ENCODE measurements at places on chromosomes 3 and 15.

DNA sequence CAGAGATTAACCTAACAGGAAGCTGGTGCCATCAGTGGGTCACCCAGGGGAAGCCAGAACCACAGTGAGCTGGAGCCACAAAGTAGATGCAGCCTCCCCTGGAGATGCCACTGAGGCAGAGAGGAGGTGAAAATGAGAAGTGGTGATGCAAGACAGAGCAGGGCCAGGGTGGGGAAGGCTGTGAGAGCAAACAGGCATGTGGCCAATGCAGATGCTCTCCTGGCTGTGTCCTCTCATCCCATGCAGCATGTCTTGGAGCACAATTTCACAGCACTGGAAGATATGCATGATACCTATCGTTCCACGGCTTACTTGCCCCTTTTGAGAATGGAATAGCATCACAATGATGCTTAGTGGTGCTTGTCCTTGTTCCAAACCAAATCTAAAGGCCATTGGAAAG is 126.3 kb downstream of the ABHD5 start:
- no peak for DNase-seq

DNA sequence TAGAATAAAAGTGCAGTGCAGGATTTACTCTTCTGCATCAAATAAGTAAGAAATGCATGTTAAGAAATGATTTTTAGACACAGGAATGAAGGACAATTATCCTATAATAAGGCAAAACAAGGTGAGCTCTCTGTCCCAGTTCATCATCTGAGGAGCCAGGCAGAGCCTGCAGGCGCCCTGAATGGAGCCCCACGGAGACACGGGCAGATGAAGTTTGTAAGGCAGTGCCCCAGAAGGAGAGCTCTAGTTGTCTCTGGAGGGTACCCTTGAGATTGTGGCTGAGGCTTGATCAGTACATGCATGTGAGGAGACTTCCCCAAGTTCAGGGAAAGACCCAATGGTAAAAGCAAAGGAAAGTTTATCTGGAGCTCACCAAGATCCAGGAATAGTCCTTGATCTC is 50.3 kb downstream of the ATP10A start:
- no peak for DNase-seq

DNA sequence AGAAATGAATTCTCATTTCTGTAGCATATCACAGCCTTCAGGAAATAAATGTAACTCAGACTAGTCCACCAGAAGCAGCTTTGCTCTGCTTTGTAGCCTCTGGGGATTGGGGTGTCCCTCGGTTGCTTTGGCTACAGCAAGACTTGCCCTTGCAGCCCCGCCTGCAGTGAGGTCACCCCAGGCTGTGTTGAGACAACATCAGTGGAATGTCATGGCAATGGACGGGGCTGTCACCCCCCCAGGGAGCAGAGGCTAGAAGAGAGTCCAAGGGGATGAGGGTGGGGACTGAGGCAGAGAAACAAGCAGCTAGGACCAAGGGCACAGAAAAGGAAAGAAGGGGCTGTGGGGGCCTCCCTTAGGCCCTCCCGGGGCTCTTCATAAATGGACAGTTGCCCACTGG is 854 bp downstream of the CLEC3B start:
- no peak for DNase-seq

DNA sequence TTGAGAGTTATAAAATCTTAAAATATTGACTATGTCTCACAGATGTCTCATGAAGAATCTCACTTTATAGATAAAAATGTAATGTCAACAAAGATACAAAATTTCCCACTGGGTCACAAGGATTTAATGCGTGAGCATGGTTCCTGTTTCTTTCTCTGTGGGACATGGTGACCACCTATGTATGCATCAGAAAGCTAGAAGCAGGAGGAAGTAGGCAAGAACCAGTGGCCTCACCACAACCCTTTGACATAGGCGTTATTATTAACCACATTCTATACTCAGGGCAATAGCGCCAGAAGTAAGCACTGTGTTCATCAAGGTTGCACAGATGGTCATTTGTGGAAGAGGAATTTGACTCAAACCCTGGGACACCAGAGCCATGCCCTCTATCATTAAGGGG is 11.7 kb upstream of the ADAMTS17 start:
- DNase-seq: no peak

GRCh38 chr3:101791778-101792177 is 12.8 kb downstream of the NXPE3 start:
- no peak for DNase-seq

DNA sequence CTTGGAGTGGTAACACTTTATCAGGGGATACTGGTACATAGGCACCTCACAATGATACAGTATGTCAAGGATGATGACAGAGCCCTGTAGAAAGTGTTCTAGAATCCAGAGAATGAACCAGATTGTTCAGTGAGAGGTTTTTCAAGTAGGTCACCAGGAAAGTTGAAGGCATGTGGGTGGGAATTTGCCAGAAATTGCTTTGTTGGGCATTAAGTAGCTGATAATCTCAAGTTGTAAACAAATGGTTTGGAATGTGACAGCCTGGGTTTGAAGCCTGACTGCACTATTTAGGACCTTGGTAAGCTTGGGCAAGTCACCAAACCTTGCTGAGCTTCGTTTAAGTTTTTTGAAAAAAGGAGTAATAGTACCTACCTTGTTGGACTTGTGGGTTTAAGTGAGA is 12.5 kb downstream of the SLC35G2 start:
- DNase-seq: no peak

GRCh38 chr3:174276826-174277225 is 582.3 kb upstream of the NAALADL2 start:
- DNase-seq: no peak

DNA sequence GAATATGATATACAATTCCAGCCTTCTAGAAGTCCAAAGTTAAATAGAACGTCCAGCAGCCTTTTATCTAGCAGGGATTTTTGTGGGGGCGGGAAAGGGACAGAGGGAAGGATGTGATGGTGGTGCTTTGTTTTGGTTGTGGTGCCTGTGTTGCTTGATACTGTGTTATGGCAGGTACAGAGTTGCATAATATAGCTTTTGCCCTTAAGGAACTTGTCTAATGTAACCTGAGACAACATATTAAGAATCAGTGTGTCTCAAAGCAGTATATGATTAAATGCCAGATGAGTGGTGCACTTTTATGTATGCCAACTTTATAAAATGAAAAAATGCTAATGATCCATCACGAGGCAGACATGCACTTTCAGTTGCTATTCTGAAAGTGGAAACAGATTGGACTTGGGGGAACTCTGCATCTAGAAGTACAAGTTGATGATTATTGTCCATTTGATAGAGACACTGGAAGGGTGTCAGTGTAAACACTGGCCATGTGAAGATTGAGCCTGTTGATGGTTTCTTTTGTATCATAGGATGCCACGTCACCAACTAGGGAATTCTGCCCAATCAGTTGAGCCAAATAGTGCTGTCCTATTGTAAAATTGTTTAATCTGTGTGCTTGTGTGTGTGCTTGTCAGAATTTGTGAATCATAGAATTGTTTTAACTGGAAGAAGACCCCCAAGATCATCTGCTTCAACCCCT is 23.0 kb downstream of the NEO1 start:
- DNase-seq: no peak

- no peak for DNase-seq
These were observed 61.6 kb downstream of the ATP1B3 start for GRCh38 chr3:141938011-141938500.

GRCh38 chr15:43974852-43975251 is 148.1 kb downstream of the WDR76 start:
- no peak for DNase-seq

GRCh38 chr3:85790445-85791030 is 831.7 kb downstream of the CADM2 start:
- DNase-seq: no peak

DNA sequence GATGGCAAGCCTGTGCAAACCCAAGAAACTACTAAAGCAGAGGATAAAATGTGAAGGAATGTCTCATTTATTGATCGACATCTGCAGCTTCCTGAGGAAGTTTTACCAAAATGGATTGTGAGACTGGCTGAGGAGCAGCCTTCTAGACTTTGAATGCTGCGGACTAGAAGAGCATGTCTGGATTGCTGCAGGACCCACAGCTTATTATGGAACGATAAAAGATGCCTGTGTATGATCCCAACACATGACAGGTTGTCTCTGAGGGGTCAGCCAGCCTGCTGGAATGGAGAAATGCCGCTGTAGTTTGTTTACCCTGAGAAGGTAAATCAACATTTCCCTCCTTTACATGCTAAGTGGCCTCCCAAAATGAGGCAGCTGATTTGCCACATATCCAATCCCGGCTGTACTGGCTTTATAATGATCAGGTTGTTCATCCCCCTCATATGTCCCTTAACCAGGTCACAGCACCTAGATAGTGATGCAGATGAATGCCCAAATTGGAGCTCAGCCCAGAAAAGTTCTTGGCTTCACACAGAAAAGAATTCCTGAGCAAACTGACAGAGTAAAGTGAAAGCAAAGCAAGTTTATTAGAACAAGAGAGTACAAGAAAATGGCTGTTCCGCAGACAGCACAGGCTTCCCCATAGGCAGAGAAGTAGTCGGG is 63.9 kb downstream of the IL12A start:
- DNase-seq: no peak

DNA sequence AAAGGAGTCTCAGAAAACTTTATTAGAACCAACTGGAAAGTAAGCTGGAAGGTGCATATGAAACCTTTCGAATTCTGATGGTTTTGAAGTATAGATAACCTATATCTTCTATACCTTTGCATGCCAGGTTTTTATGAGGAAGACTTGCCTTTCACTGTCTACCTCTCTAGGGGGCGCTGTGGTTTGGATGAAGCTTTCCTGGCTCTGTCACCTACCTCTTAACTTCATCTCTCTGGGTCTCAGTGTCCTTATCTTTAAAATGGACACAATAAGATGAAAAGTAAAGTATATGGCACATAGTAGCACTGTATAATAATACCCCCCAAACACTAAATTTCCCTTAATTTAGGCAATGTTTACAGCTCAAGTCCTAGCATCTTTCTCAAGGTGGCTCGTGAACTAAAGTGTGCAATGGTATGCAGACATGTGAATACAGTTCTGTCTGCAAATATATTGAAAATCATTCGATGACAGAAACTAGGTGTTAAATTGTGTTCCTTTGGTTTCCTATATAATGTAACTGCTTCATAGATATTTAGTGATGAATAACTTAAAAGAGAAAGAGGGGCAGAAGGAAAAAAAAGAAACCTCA is 314.3 kb downstream of the CHST2 start:
- no peak for DNase-seq

DNA sequence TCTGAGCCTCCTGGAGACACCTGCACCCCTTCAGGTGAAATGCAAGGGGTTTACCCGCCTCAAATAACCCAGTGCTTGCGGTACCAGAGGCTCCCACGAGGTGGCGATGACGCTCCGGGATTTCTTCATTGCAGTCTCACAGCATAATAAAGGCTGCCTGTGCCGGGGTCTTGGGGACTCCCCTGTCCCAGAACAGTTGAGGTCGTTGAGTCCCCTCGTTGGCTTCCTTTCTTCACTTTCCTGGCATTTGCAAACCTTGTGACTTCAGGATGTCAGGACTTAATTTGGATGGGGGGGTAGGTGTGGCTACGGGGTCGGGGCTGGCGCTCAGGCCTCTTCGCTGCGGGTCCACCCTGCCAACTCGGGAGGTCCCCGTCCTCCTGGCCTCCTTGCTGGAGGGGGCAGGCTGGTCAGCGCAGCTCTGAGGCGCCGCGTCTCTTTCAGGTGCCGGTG is 1.3 kb downstream of the GNAT1 start:
- DNase-seq: peak; percentile 84

- DNase-seq: no peak
These were observed 13.7 kb downstream of the MAP6D1 start for GRCh38 chr3:183811638-183812037.

DNA sequence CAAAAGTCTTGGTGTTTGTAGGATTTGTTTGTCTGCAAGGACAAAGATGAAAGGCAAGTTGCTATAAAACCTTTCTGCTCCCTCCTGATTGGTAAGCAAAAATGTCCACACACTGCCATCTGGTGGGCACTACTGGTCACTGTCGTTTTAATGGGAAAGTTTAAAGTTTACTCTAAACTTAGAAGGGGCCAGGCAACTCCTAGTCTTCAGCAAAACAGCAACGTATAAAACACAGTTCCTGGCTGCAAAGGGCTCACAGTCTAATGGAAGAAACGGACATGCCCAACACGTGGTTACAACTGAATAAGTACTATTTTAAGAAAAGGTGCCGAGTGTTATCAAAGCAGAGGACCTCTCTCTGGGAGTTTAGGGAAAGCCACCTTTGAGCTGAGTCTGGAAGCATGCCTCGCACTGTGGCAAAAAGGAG is 23.7 kb upstream of the TPRG1 start:
- peak; percentile 54 for DNase-seq

GRCh38 chr3:49652903-49653415 is 21.2 kb upstream of the APEH start:
- DNase-seq: no peak

- no peak for DNase-seq
These were observed 490.8 kb downstream of the CNTN4 start for GRCh38 chr3:2589336-2589969.

- no peak for DNase-seq
These were observed 283.3 kb downstream of the BBX start for GRCh38 chr3:107806021-107806420.

GRCh38 chr3:195058336-195059005 is 212.5 kb downstream of the XXYLT1 start:
- DNase-seq: no peak

- DNase-seq: no peak
These were observed 256.1 kb upstream of the ARPP21 start for GRCh38 chr3:35383216-35383615.

- DNase-seq: no peak
These were observed 131.4 kb downstream of the PDCD6IP start for GRCh38 chr3:33929813-33930212.

DNA sequence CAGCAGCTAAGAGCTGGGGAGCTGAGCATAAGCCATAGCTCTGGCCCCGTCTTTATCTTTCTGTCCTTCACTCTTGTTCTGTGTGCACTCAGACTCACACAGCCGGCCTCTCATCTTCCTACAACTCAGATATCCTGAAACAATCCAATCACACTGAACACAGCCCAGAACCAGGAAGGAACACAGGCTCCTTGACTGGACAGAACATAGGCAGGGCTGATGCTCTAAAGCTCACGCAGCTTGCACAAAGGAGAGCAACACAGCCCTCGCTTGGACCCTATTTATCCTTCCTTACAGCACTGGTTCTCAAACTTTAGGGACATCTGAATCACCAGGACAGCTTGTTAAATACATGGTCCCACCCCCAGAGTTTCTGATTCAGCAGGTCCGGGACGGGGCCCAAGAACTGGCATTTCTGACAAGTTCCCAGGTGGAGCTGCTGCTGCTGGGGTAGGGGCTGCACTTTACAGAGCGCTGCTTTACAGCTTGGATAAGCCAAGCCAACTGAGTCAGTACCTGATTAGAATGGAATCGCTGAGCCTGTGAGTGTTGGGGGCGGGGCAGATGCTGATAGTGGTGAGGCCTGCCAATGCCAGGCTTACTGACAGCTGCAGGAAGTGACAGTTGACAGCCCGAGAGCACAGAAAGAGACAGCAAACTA is 65.1 kb downstream of the MRPL46 start:
- no peak for DNase-seq

DNA sequence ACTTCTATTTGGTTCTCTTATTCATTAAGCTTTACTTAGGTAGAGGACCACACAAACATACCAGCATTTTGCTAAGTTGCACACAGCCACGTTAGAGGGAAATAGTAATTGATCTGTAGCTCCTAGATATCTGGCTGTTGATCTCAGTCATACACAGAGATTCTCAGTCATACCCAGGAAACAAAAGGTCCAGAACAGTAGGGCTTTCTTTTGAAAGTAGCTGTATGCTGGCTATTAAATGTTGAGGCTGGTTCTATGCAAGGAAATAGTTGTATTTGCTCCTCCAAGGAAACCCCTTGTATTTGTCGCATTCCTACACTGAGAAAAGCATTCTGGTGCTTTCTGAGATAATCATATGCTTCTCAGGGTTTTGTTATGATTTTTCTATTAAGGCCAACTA is 523.8 kb downstream of the SOX2 start:
- no peak for DNase-seq

GRCh38 chr15:73956743-73957135 is 30.5 kb downstream of the LOXL1 start:
- DNase-seq: no peak
